NCI-H1092 (cell line): ENCODE measurements at places on chromosomes 3 and 15.

- DNase-seq: no peak
Observed at GRCh38 chr3:53671961-53672299, 174.3 kb downstream of the CHDH start.

DNA sequence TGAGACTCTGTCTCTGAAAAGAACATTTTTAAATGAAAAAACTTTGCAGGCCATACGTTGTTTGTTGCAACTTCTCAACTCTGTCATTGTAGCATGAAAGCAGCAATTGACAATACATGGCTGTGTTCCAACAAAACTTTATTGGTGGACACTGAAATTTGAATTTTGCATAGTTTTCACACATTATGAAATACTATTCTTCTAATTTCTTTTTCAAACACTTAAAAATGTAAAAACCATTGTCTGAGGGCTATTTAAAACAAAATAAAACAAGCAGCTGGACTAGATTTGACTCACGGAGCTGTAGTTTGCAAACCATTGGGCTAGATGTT is 18.5 kb upstream of the CSTA start:
- no peak for DNase-seq

- no peak for DNase-seq
Observed at GRCh38 chr15:39538936-39539335, 41.9 kb upstream of the THBS1 start.

GRCh38 chr3:59925946-59926345 is 876.1 kb upstream of the CFAP20DC start:
- DNase-seq: no peak

DNA sequence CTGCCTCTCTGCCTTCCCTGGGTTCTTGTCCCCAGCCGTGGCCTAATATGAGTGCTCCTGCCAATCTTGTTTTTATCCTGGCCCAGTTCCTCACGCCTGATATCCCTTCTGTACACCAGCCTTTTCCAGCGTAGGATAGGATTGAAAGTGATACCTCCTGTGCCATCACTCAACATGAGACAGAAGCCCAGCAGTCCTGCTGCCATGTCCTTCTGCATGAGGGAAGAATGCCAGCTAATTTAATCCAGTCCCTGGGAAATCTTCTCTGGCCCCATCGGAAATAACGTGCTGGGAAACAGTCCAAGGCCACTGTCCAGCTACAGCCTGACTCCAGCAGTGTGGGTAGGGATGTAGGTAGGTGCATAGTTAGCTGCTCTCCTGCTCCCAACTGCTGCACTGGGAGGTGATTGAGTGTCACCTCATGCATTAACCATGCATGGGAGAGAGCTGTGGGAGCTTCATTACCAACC is 92.0 kb upstream of the TPM1 start:
- DNase-seq: no peak

GRCh38 chr15:80856400-80856799 is 77.2 kb downstream of the CEMIP start:
- no peak for DNase-seq

DNA sequence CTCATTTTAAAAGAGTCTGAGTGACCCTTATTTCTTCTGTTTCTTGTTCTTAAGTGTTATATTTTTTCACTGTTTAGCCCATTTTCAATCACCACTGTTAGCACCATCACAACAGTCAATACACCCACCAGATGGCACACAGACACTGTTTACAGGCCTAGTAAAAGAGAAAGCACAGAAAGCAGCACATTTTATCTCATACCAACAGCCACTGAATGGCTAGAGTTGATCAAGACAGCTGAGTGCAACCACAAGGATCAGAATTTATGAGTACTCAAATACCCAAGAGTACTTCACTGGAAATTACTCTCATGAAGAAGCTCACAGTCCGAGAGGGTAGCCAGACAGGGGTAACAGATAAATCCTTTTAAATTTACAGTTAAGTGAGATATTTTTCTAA is 127.0 kb downstream of the TFDP2 start:
- no peak for DNase-seq

- DNase-seq: peak; percentile 21
Observed at GRCh38 chr3:134432236-134432635, 53.5 kb downstream of the ANAPC13 start.

GRCh38 chr3:159818997-159819500 is 169.6 kb upstream of the IL12A start:
- DNase-seq: no peak

GRCh38 chr3:71441217-71441924 is 142.2 kb downstream of the FOXP1 start:
- no peak for DNase-seq

GRCh38 chr15:31483053-31483985 is 156.7 kb downstream of the KLF13 start:
- no peak for DNase-seq

- no peak for DNase-seq
Observed at GRCh38 chr3:147409143-147410115, at the start of gene ZIC1. ZIC1 (plus strand) TSS chr3:147409365; CDS start chr3:147410113, 748 bp downstream.

DNA sequence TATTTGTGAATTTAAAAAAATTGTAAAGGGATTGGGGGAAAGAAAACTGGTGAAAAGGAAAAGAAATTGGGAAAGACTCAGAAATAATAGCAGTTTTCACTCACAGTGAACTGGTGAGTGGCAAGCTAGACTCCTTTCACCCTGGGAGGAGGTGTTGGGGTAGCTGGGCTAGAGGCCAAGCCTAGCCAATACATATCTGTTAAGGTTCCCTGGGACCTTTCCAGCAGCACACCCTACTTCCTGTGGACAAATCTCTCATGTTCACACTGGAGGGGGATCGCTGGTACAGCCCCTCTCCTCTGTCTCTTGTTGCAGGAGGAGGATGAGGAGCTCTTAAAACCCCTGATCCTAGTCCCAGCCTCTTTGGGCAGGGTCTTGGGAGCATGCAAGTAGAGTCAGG is 3.7 kb upstream of the RPP25 start:
- no peak for DNase-seq

DNA sequence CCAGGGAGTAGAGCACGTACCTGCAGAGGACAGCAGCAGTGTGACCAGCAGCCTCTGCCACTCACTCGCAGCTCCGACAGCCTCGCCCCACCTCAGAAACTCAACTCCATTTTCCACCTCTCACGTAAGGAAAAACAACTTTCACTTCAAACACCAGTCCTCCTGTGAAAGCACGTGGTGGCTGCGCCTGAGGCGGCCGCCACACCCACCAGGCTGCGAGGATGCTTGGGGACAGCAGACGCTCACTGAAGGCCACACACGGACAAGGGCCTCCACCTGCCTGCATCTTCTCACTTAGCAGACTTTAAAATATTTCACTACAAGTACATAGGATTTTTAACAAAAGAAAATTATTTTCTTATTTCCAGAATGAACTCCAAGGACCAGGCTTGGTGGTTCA is 67.9 kb downstream of the CYFIP1 start:
- DNase-seq: no peak
